ENCODE measurements at places on chromosomes 6 and 20.
A peak's percentile ranks its signal among the peaks of the same experiment; 100 is the strongest.

DNA sequence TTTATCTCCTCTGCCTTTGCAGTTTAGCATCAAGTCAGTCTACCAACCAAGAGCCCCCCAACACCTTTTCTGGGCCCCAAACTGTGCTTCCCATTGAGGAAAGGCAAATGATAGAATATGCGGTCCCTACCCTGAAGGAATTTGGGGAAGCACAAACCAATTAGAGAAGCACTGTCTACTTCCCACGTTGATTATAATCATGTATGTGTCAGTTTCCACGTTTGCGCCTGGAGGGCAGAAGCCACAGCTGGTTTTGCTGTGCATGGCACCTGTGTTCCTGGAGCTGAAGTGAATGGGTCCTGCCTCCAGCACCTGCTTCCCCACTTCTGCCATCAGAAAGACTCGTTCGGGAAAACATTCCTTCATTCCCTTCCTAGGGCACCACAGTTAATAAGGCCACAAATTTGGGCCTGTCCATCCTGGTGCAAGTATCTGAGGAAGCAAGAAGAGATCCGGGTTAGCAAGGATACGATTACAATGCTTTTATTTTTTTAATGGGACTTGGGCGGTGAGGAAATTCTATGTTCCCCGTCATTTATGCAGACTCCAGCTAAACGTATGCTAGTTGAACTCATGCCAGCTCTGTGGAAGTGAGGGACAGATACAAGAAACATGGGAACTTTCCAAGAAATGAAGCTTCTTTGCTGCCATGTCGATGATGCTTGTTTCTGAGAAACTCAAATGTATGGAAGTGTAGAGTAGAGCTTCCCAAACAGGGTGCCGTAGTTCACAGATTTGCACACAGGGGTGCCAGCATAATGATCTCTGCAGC, 333.5 kb downstream of the NRN1 start:
- DNase-seq: peak; percentile 5

DNA sequence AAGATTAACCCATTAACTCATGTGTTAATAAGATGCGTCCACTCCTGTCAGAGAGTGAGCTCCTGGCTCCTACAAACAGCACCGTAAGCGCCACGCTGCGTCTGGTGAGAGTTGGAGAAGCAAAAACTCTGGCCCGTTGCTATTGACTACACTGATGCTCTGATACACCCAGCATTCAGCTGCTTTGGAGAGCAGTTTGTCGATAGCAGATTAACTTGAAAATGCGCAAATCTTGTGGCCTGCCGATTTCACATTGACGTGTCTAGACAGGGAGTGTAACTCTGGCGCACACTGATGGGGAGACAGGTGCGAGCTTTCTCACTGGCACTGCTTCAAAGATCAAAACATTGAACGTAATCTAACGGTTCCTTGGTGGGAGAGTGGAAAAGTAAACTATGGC, 151.7 kb upstream of the RPS6KA2 start:
- no peak for DNase-seq

- DNase-seq: no peak
Measured at GRCh38 chr20:18676396-18676795, 88.5 kb downstream of the DTD1 start.

DNA sequence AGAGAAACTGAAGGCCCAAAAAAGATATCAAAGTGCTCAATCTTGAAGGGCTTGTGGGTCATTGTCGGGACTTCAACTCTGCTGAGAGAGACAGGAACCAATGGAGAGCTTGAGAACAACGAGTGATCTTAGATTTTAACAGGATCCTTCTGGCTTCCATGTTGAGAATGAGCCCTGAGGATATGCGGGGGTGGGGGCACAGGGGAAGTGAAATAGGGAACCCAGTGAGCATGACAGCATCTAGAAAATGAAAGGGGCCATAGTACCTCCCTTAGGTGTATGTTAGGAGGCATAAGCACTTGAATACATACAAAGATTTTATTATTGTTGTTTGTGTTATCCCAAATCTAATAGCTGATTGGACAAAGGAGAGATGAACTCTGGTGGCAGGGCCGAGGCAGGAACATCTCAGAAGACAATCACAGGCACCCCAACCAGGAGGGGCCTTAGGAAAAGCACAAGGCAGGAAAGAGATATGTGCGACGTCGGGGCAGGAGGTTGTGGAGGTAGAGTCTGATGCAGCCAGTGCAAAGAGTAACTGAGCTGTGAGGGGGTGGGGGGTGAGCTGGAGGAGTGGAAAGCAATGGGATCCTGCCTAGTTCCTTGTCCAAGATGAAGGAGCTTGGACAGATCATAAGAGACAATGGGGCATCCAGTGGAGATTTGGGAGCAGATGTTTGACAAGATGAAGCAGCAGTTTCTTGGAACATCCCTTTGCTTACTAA, 10.4 kb downstream of the TGM6 start:
- DNase-seq: no peak

DNA sequence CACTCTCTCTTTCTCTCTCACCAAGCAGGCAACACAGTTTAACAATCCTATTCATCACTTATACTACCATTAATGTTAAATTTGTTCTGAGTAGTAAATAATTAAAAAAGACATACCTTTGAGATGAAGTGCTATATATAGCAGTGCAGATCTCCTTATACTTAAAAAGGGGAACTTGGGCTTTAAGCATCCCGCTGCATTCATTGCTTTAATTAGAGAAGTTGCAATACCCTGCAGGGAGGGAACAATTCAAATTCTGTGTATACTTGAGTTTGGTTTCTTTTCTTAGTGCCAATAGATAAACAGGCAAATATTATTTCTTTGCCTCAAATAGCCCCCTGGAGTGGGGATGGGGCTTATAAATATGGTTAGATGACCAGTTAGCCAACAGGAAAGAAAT, 10.8 kb upstream of the ZBTB24 start:
- DNase-seq: no peak

GRCh38 chr6:41585605-41586004, 39.4 kb downstream of the FOXP4 start:
- no peak for DNase-seq

DNA sequence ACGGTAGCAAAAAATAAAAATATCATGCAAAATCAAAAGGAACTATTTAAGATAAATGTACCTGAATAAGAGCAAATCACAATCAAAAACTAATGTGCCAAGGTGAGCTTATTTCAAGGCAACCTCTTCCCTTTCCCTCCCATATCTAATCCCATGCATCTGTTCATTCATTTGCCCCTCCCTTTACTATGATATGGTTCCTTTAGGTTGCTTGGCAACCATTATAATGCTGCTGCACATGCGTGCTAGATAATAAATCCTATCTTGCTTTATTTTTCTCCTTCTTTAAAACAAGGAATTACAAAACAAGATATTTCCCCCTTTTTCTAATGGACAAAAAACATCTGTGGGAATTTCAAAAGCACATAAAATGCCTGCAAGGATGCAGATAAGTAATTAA, 318.2 kb upstream of the POU3F2 start:
- DNase-seq: peak; percentile 24

DNA sequence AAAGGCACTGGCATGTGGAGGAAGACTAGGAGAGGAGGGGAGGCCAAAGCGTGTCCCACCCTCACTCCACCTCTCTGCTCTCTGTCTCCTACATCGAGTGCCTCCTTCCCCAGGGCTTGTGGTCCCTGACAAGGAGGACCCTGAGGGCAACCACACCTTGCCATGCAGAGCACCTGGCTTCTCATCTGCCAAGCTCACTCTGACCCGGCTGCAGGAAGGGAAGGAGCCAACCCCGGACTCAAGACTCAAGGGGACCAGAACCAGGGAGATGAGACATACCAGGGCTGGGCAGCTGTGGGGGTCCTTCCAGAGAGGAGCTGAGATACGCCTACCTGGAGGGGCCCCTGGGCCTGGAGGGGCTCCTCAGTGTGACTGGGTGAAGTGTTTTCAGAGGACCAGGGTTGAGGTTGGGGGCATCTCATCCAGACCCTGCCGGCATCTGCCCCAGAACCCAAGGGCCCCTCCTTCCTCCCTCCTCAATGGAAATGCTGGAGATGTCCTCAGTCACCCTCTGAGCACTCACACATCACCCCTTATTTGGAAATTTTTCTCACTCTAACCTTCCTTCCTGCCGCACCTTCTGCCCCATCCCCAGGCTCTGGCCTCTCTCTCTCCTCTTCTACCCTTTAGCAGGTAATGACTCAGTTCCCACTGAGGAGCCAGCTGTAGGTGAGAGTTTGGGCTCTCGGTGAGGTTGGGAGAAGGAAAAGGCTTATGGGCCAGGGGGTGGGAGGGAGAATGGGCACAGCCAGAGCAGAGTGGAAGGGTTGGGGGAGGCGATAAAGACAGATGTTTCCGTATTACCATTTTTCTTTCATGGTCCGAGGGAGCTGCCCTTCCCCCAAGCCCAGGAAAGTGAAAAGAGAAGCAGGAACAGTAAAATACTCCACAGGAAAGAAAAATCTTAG, 32.0 kb upstream of the POU5F1 start:
- DNase-seq: peak; percentile 51

DNA sequence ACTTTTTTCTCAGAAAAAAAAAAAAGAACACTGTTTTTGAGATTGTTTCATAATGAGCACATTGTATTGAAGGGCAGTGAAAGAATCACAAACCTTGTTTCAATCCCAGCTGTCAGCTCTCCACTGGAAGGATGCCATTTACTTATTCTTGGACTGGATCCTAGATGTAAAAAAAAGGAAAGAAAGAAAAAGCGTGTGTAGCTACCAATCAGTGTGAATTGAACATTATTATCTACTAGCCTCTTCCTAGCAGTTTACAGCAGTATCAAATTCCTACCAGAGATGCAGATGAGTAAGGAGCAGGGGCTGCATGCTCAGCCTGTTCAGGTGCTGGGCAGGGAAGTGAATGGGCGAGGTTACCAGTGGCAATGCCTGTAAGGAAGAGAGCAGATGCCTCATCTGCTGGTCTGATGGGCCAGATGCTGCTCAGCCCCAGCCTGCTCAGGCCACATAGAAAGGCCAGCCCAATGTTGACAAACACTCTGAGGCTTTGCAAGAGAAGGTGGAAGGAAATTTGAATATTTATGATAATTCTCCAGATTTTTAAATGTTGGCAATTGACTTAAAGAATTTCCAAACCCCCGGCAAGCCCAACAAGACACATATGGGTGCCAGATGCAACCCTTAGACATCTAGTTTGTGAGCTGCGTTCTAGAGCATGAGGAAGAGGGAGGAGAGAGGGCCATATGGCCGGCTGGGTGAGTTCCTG, 189.5 kb downstream of the IBTK start:
- peak; percentile 58 for DNase-seq

DNA sequence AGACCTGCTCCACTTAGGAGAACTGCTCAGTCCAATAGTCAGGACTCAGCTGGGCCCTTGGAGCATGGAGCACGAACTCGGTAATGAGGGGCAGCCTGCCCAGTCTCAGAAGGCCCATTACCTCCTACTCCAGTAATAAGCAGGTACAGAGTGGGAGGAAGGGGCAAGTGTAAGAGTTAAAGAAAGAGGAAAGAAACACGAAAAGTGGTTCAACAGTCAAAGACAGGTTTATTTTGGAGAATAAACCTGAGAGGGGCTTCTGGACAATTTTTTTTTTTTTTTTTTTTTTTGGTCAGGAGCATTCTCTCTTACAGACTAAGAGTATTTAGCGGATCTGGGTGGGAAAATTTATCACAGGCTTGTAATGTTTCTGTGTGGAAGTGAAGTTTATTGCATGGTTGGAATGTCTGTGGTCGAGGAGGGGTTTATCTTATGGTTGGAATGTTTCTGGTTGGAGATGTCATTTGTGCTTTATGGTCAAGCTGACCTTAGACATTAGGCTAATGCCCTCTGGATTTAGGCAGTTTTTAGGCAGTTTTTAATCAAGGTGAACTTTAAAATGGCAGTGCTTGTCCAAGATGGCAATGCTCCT, 340.1 kb downstream of the BCKDHB start:
- no peak for DNase-seq

GRCh38 chr20:57266291-57267157, at the start of gene BMP7:
Gene BMP7 (minus strand): TSS chr20:57266641. CDS start chr20:57266122, 519 bp downstream.
- peak; percentile 61 for DNase-seq

- DNase-seq: peak; percentile 66
Measured at GRCh38 chr6:3356056-3356823, 97.5 kb downstream of the PSMG4 start.

DNA sequence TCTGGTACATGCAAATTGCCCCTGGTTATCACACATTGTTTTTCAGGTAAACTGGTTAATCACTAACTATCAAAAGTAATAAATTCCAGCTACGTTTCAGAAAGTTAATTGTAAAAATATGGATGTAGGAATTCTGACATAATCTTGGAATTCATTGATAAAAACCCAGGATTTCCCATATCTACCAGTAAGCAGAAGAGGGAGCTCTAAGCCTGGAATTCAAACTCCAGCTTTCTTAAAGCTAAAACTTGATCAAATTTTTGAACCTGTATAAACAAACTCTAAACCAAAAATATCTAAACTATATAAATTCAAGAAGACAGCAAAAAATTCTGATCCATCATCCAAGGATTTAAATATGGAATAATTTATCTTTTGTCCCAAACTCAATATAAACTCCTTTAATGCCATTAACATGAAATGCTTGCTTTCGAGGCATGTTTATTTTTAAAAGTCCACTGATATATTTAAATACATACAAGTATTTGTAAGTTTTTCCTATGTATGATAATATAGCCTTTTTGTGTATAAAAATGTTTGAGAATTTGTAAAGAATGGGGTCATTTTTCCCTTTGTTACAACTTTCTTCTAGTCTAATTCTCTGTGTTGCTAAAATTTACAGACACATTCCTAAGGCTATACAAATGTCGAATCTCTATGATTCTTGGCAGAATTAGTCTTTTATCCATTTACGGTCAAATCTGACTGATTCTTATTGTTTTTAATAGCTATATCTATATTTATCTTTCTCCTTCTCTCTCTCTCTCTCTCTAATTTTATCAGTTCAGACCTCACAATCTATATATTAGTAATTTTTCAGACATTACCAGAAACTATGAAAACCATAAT, 91.4 kb upstream of the RNF217 start:
- peak; percentile 48 for DNase-seq

Data from NCI-H146 (cell line).